ENCODE measurements at places on chromosomes 5 and 9.

DNA sequence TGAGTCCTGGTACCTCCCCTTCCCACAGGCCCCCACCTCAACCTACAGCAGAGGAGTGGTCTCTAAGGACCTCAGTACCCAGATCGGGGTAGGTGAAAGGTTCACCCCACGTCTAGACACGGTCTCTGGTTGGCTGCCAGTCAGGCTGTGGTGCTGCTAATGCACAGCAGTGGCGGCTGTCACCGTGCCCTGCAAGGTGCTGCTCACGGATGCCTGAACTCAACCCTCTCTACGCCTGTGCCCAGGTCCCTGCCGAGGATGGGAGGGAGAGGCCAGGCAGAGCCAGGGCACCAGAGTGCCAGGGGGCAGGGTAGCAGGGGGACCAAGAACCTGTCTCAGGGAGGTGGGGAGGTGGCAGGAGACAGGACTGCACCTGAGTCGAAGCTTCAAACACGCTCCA, 14.3 kb downstream of the IER5L start:
- no peak for DNase-seq

- DNase-seq: no peak
Measured at GRCh38 chr5:58503390-58504046, 12.3 kb downstream of the GAPT start.

DNA sequence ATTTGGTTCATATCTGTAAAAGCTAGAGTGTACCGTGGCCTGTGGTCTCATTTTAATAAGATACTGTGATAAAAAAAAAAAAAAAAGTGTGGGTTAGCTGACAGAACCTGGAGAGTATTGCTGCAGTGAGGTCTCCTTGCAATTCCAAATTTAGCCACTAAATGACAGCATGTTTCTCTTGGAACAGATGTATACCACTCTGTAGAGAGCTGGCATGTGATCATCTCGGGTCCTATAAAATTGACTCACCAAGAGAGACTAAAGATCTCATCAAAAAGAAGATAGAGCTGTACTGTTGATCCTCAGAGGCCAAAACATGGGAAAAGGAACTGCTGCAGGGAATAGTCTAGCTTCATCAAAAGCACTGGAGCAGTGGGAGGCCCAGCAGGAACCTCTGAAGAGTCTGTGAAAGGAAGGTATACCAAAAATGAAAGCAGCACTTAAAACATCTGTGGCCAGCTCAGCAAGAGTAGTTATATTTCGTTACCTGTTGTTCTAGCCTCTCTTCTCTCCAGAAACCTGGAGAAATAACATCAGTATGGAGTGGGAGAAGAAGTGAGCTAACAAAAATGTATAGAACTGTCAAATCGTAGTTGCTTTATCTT, 826.8 kb downstream of the EFNA5 start:
- no peak for DNase-seq

DNA sequence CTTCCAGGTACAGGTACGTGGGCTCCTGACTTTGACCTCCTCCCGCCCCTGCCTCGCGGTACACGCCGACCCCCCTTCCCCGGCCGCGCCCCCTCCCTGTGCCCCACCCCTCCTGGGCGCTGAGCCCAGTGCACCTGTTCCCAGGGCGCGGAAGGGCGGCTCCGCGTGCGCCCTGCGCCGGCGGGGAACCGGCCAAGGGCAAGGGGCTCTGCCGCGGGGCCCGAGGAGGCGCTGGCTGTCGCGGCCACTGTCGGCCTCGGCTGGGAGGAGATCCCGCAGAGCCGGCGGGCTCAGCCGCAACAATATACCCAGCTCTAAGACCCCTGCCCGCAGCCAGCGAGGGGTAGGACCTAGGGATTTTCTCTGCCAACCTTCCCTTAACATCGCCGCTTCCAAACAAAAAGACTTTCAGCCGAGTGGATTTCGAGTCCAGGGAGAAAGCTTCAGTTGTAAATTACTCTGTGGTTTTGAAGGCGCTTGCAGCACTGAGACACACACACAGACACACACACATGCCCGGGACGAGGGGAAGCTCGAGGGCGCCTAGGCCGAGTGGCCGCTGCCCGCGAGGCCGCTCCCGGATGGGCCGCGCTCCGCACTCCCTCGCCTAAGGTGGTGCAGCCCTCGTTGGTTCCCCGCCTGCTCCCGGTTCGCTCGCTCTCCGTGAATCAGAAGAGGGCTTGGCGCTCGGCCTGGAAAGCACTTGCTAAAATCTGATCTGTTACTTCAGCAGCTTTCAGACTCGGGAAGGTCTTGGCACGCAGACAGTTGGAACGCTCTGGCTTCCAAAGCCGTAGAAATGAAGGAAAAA, 1.2 kb downstream of the FGF18 start:
- no peak for DNase-seq

DNA sequence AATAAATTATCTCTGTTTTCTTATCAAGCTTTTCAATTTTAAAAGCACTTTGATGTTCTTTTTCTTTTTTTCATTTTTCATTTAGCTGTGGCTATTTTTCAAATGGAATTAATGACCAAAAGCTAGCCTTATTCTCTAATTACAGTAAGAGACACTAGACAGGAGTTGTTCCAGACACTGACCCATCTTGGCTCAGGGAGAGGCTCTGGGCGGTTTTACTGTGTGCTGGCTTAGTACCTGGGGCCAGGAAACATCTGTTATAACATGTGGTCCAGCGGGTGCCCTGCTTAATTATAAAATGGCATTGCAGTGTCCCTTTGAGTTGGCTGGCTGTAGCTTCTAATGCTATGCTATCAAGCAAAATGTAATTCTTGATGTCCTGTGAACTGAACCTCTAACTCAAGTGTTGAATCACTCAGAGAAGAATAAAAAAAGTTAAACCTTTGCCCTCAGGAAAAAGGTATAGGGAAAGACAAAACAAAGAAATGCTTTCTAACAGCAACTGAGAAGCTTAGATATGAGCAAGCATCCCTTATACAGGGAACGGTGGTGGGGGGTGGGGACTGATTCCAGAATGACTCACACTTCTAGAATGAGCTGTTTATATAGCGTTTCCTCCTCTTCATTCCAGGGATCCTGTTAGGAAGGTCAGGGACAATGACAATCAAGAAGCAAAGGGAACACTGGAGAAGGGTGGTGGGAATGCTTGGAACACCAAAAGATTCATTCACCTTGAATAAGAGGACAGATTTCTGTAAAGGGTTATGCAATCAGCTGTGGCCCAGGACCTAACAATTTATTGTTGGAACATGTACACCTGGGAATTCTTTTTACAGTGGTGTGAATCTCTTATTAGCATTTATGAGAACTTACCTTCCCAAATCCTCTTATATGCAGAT, 58.7 kb upstream of the NFIB start:
- no peak for DNase-seq

DNA sequence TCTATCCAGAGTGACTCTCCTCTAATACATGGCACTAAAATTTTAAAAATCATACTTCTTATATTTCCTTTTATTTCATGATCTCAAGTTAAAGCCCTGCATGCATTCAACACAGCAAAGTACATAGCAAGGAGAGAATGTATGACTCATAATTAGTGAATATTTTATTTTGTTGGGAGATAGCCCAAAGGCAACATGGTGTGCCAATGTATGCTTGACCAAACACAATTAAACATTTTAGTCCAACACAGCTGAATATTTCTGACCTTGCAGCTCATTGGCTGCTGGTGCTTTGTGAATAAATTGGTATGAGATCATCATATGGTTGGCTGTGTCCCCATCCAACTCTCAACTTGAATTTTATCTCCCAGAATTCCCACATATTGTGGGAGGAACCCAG, 103.5 kb downstream of the NPR3 start:
- DNase-seq: no peak

- DNase-seq: no peak
Measured at GRCh38 chr9:15243081-15243480, 63.9 kb downstream of the TTC39B start.

DNA sequence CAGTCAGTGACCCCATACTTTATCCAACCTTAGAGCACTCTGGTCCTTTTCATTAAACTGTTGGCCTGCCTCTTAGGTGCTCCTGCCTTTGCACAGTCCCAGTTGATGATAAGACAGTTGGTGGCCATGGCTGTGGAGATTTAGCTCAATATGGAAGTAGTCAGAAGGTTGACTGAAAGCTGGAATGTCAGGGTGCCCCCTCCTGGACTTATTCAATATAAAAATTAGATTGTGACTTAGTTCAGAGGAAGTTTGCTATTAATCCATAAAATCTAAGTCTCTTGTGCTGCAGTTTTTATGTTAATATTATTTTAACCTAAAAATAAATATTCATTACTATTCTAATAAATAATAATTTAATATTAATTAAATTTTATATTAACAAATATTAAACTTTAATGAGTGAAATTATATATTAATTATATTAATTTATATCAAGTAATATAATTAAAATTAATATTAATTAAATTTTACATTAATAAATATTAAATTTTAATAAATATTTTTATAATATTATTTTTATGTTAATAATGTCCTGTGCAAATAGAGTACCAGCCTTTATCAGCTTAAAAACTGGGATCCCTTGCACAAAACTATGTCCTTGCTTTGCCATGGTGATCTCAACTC, 77.7 kb upstream of the ADAMTSL1 start:
- DNase-seq: no peak

DNA sequence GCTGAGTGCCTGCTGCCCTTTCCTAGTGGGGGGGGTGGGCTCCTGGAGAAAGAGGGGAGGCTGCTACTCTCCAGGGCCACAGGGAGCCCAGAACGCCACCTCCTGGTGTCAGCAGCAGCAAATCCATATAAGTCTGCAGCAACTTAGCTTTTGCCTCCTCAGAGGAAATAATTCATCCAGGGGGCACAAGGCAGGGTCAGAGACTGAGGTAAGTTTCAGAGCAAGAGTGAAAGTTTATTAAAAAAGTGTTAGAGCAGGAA, 4.0 kb upstream of the CLPTM1L start:
- no peak for DNase-seq

DNA sequence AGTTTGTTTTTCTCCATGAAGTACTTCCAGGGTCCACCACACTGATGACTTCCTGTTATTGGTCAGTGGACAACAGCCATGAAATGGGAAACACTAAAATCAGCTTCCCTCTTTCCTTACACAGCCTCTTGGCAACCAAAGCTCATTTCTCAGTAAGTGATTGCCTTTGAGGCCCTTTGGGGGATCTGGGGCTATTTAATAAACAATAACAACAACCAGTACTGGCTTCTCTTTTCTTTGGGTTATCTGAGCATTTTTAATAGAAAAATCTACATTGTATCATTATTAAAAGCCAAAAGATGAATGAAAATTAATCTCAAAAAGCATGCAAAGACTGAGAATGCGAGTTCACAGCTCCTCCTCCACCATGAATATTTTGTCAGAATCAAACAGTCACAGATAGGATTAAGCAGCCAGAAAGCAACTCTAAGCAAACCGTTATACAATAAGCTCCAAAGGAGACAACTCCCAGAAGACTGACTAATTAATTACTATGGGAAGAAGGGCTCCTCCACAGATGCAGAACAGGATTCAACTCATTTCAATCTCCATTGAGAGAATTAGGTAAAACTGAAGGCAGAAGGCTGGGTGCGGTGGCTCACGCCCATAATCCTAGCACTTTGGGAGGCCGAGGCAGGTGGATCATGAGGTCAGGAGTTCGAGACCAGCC, 68.3 kb downstream of the SERINC5 start:
- DNase-seq: no peak

GRCh38 chr9:136802321-136802720, 5.4 kb upstream of the RABL6 start:
- no peak for DNase-seq

- no peak for DNase-seq
Measured at GRCh38 chr9:127495884-127496555, 44.7 kb downstream of the LRSAM1 start.

GRCh38 chr9:80369641-80370040, 797.9 kb downstream of the TLE4 start:
- no peak for DNase-seq

- no peak for DNase-seq
Measured at GRCh38 chr5:24854350-24854749, 209.6 kb upstream of the CDH10 start.

DNA sequence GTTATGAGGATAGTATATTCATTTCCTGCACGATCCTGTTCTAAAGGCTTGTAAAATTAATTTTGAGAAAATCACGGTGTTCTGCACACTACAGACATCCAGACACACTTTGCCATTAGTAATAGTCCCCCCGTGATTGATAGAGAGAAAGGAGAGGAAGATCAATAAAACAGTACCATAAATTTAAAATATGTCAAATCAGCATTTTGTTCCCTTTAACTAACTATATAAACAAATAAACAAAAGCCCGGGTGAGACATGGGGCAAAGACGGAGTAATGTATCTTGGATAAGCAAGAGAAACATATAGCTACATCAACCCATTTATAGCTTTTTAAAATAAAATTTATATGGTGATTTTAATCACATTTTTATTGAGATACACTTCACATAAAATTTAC, 10.6 kb upstream of the CER1 start:
- DNase-seq: no peak

- DNase-seq: no peak
Measured at GRCh38 chr5:32160228-32160627, 13.9 kb downstream of the GOLPH3 start.

GRCh38 chr5:156134216-156134615, 192.7 kb upstream of the SGCD start:
- no peak for DNase-seq

- no peak for DNase-seq
Measured at GRCh38 chr9:72577212-72577753, 55.9 kb downstream of the TMC1 start.

GRCh38 chr5:68288707-68289134, 73.2 kb downstream of the PIK3R1 start:
- DNase-seq: no peak
